ENCODE measurements at places on chromosomes 5 and 9. TPM values are rescaled to one million over a fixed set of nuclear protein-coding genes. Genes with fewer than 3 reads are reported as not detected.

The FBXL7 gene
- not detected for total RNA-seq

The PCDHGB5 gene
- not detected for total RNA-seq

The RNF14 gene
- total RNA-seq = 23.8 TPM

The ALDOB gene
- not detected for total RNA-seq

The CD14 gene
- 0.38 TPM for total RNA-seq

The WHRN gene
- total RNA-seq = 12.4 TPM

The PDLIM4 gene
- total RNA-seq = 2.3 TPM

The CDK5RAP2 gene
- total RNA-seq = 138 TPM

The RNF183 gene
- total RNA-seq = not detected

The SOHLH1 gene
- total RNA-seq = not detected

All from activated CD8-positive, alpha-beta memory T cell treated with anti-CD3 and anti-CD28 coated beads, Interleukin-2, amount 10 ng/mL, durations not matched to agents 7 days and 5 days (primary cell).